ENCODE measurements at places on chromosomes 3 and 15. TPM values are rescaled to one million over a fixed set of nuclear protein-coding genes. Genes with fewer than 3 reads are reported as not detected.

LINGO1 gene
- total RNA-seq, result not detected

SLC12A1 gene
- not detected for total RNA-seq

C3orf49 gene
- not detected for total RNA-seq

CEP152 gene
- 32.0 TPM for total RNA-seq

C3orf85 gene
- total RNA-seq, result not detected

FBN1 gene
- total RNA-seq, result 1.0 TPM

LRRC3B gene
- total RNA-seq, result not detected

DCBLD2 gene
- 3.8 TPM for total RNA-seq

EPHA6 gene
- total RNA-seq, result not detected

ARPIN gene
- total RNA-seq, result not detected

STAB1 gene
- total RNA-seq, result 0.07 TPM

TMF1 gene
- total RNA-seq, result 35.9 TPM

WDR49 gene
- total RNA-seq, result 0.09 TPM

FAM98B gene
- 71.6 TPM for total RNA-seq

C3orf22 gene
- not detected for total RNA-seq

KIF15 gene
- 26.5 TPM for total RNA-seq

TRH gene
- total RNA-seq, result not detected

DNA sequence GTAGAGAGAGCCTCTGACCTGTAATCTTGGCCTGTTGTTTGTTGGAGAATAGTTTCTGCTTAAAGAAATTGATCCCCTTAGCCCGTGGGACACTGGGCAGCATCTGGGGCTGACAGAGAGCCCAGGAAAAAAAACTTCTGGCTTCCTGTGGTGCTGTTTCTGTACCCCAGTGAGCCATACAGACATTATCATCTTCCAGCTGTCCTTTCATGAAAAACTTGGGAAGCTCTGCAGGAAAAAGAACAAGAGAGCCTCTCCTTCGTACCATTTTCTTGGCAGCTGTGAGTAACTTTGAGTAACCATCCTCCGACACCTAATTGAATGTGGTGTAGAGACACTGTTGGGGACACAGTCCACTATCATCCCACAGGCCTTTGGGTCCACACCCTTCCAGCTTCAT is 333.0 kb downstream of the SHQ1 start:
- no peak overlapping the region for H3K27ac ChIP-seq
- H3K36me3 ChIP-seq, result no peaks in the 10 kb centered on the region
- no peak for DNase-seq
- H3K4me1 ChIP-seq, result peaks cover 10% of the 10 kb centered on the region
- H3K27me3 ChIP-seq, result no peaks in the 10 kb centered on the region

GRCh38 chr3:178439504-178439903 is 96.7 kb upstream of the KCNMB2 start:
- H3K4me3 ChIP-seq, result no peak overlapping the region
- no peaks in the 10 kb centered on the region for H3K36me3 ChIP-seq
- H3K4me1 ChIP-seq, result no peaks in the 10 kb centered on the region
- no peak overlapping the region for H3K27ac ChIP-seq

DNA sequence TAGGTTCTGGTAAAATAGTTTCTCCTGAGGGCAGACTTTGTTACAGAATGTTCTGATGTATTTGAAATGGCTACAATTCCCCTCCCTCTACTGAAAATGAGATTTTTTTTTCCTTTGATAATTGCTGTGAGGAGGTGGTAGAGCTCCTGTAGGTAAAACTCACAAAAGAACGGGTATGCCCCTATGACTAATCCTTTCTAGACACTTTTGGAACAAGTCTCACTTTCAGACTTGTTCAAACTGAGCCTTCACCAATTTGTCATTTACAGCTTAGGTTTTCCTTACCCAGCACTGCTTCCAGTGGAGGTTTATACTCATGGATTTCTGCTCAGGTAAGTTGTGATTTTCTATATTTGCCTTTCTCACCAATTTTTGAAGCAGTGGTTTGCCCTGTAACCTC is 115.6 kb downstream of the NLGN1 start:
- DNase-seq, result no peak
- no peaks in the 10 kb centered on the region for H3K4me1 ChIP-seq
- H3K4me3 ChIP-seq, result no peak overlapping the region

- peak overlapping the region; percentile 54 for H3K27ac ChIP-seq
- no peak overlapping the region for H3K4me3 ChIP-seq
- DNase-seq, result peak; percentile 94
- peaks cover 16% of the 10 kb centered on the region for H3K4me1 ChIP-seq
- H3K27me3 ChIP-seq, result peaks cover 7% of the 10 kb centered on the region
These were observed 4.2 kb downstream of the ACOX2 start for GRCh38 chr3:58532794-58533220.

- no peaks in the 10 kb centered on the region for H3K4me1 ChIP-seq
- DNase-seq, result no peak
- H3K4me3 ChIP-seq, result no peak overlapping the region
- H3K27me3 ChIP-seq, result no peaks in the 10 kb centered on the region
These were observed 201.0 kb upstream of the FEZF2 start for GRCh38 chr3:62574266-62574898.

- H3K27ac ChIP-seq, result peak overlapping the region; percentile 66
- H3K4me1 ChIP-seq, result peaks cover 53% of the 10 kb centered on the region
- peaks cover 23% of the 10 kb centered on the region for H3K36me3 ChIP-seq
These were observed 22.1 kb downstream of the PPCDC start for GRCh38 chr15:75045332-75046015.

GRCh38 chr15:66049353-66049752 is 180.1 kb downstream of the RAB11A start:
- no peaks in the 10 kb centered on the region for H3K4me1 ChIP-seq
- H3K36me3 ChIP-seq, result no peaks in the 10 kb centered on the region
- no peak overlapping the region for H3K4me3 ChIP-seq
- no peak for DNase-seq
- H3K27ac ChIP-seq, result no peak overlapping the region

- H3K27me3 ChIP-seq, result no peaks in the 10 kb centered on the region
- no peak overlapping the region for H3K4me3 ChIP-seq
- peak overlapping the region; percentile 69 for H3K27ac ChIP-seq
These were observed 101.7 kb upstream of the TP63 start for GRCh38 chr3:189529468-189529867.

- no peak overlapping the region for H3K4me3 ChIP-seq
- H3K27ac ChIP-seq, result no peak overlapping the region
- H3K4me1 ChIP-seq, result peaks cover 5% of the 10 kb centered on the region
- H3K36me3 ChIP-seq, result no peaks in the 10 kb centered on the region
- peaks cover 49% of the 10 kb centered on the region for H3K27me3 ChIP-seq
These were observed 138.8 kb downstream of the SMAD6 start for GRCh38 chr15:66840615-66841390.

GRCh38 chr3:13066834-13067233 is 6.4 kb downstream of the IQSEC1 start:
- no peaks in the 10 kb centered on the region for H3K27me3 ChIP-seq
- no peak overlapping the region for H3K4me3 ChIP-seq
- peak overlapping the region; percentile 15 for H3K27ac ChIP-seq
- H3K36me3 ChIP-seq, result peaks cover 6% of the 10 kb centered on the region
- H3K4me1 ChIP-seq, result peaks cover 41% of the 10 kb centered on the region

DNA sequence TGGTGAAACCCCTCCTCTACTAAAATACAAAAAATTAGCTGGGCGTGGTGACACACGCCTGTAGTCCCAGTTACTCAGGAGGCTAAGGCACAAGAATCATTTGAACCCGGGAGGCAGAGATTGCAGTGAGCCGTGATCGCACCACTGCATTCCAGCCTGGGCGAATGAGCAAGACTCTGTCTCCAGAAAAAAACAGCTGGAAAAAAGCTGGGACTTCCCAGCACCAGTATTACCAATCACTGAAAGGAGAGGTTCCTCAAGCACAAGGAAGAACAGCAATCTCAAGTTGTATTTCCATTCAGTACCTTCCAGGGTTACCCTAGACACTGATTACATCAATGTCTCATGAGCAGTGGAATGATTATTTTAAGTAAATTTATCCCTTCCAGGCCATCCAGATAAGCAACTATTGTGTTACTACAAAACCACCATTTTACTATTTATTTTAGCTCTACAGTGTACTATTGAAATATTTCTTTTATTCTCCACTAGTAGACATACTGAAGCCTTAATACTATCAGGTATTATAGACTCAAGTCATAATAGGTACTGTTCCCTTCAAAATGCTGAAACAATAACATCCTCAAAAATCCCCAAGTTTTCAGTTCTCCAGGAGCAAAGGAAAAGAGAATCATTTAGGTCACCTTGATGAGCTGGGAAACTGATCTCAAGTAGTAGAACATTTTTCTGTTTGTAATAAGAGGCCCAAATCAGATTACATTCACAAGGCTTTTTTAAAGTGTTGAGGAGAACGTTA is 54.8 kb upstream of the VGLL4 start:
- no peak overlapping the region for H3K4me3 ChIP-seq
- no peak overlapping the region for H3K27ac ChIP-seq
- H3K36me3 ChIP-seq, result no peaks in the 10 kb centered on the region

DNA sequence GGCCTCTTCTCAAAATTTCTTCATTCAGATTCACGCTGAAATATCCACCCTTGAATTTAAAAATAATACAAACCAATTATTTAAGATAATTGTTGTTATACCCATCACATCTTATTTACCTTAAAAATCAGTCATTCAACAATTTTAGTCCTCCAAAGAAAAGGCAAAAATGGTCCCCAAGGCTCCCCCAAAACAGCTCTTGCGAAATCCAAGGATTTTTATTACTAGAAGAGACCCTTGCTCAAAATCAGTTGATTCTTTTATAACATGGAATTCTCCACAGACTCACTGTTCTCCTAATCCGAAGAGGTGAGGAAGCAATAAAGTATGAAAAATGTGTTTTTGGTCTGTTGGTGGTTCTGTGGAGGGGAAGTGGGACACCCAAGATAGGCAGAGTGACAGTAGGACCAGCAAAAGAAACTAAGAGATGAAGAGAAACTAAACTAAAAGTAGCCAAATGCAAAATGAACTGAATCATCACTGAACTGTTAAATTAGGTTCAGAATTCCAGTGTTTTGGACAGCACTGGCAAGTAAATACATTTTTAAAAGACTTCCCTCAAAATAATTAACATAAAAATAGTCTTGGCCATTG is 19.1 kb upstream of the PLCH1 start:
- DNase-seq, result no peak
- H3K4me3 ChIP-seq, result no peak overlapping the region
- no peaks in the 10 kb centered on the region for H3K4me1 ChIP-seq
- H3K27ac ChIP-seq, result no peak overlapping the region
- no peaks in the 10 kb centered on the region for H3K36me3 ChIP-seq

DNA sequence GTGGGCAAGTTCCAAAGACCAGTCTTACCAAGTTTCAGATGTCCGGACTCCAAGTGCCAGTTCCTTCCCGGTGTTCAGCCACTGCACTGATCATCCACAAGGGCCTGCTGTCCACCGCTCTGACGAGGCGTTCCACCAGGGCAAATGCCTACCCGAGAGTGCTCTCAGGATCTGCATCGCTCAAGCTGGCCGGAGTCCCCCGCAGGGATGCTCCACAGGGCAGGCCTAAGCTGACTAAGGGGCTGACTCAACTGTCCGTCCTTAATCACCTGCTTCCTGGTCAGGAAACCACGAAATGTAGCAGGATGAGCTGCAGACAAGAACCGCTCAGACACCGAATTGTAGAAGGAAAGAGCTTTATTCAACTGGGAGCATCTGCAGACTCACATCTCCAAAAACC is 341.6 kb downstream of the KCNH8 start:
- H3K4me1 ChIP-seq, result no peaks in the 10 kb centered on the region
- DNase-seq, result no peak
- H3K27me3 ChIP-seq, result no peaks in the 10 kb centered on the region
- H3K27ac ChIP-seq, result no peak overlapping the region
- H3K4me3 ChIP-seq, result no peak overlapping the region

GRCh38 chr3:110384601-110385000 is 687.0 kb upstream of the NECTIN3 start:
- DNase-seq, result no peak
- H3K36me3 ChIP-seq, result no peaks in the 10 kb centered on the region
- H3K27ac ChIP-seq, result no peak overlapping the region

GRCh38 chr15:94312946-94313345 is 81.6 kb downstream of the MCTP2 start:
- peak; percentile 40 for DNase-seq
- peaks cover 25% of the 10 kb centered on the region for H3K4me1 ChIP-seq
- H3K4me3 ChIP-seq, result no peak overlapping the region
- no peaks in the 10 kb centered on the region for H3K27me3 ChIP-seq
- H3K27ac ChIP-seq, result no peak overlapping the region
- peaks cover 54% of the 10 kb centered on the region for H3K36me3 ChIP-seq

GRCh38 chr3:128932516-128933212 is 53.2 kb downstream of the ACAD9 start:
- no peak overlapping the region for H3K4me3 ChIP-seq
- no peak overlapping the region for H3K27ac ChIP-seq
- no peak for DNase-seq
- H3K4me1 ChIP-seq, result no peaks in the 10 kb centered on the region
- no peaks in the 10 kb centered on the region for H3K36me3 ChIP-seq

GRCh38 chr3:168820810-168821415 is 725.2 kb upstream of the GOLIM4 start:
- no peaks in the 10 kb centered on the region for H3K27me3 ChIP-seq
- no peaks in the 10 kb centered on the region for H3K4me1 ChIP-seq
- no peak overlapping the region for H3K27ac ChIP-seq
- H3K36me3 ChIP-seq, result no peaks in the 10 kb centered on the region
- H3K4me3 ChIP-seq, result no peak overlapping the region
- no peak for DNase-seq

DNA sequence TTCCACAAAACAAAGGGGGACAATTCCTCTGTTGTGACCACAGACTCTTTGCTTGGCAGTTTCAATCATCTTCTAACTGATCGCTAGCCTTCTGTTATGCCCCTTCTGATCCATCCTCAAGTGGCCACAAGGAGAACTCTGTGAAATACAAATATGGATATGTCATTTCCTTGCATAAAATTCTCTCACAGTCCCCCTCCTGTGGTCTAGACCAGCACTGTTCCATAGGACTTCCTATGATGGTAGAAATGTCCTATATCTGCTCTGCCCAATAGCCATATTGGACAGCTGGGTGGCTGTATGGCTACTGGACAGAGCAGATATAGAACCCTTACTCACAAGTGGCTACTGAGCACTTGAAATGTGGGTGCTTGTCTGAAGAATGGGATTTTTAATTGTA is 25.9 kb upstream of the SNRK start:
- H3K4me3 ChIP-seq, result no peak overlapping the region
- H3K27me3 ChIP-seq, result peaks cover 3% of the 10 kb centered on the region
- H3K36me3 ChIP-seq, result no peaks in the 10 kb centered on the region
- no peak overlapping the region for H3K27ac ChIP-seq
- no peak for DNase-seq
- peaks cover 10% of the 10 kb centered on the region for H3K4me1 ChIP-seq

- H3K4me3 ChIP-seq, result no peak overlapping the region
- no peaks in the 10 kb centered on the region for H3K36me3 ChIP-seq
- no peak for DNase-seq
These were observed 307.3 kb downstream of the ZIC4 start for GRCh38 chr3:147099076-147099475.

DNA sequence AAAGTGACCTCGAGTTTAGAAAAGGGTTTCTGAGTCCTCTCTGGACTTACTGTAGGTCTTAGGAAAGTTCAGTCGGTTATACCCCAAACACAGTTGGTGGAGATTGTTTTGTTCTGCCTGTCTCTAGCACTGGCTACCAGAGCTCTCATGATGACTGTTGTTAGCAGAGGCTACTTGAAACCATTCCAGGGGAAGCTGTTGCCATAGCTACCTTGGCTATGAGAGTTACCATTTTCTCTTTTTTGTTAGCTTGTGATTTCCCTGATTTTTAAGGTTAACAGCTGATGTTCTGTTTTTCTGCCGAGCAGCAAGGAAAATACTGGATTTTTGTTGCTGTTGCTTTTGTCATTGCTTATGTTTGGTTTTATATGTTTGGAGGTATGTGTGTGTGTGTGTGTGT is 26.7 kb downstream of the ABHD2 start:
- peak overlapping the region; percentile 75 for H3K27ac ChIP-seq
- H3K27me3 ChIP-seq, result no peaks in the 10 kb centered on the region
- DNase-seq, result no peak
- H3K36me3 ChIP-seq, result peaks cover 36% of the 10 kb centered on the region
- peaks cover 15% of the 10 kb centered on the region for H3K4me1 ChIP-seq

- no peak overlapping the region for H3K27ac ChIP-seq
- H3K36me3 ChIP-seq, result no peaks in the 10 kb centered on the region
- H3K4me1 ChIP-seq, result no peaks in the 10 kb centered on the region
- H3K27me3 ChIP-seq, result no peaks in the 10 kb centered on the region
These were observed 56.8 kb upstream of the KCNMB2 start for GRCh38 chr3:178479446-178479845.

Measured in activated CD4-positive, alpha-beta T cell treated with anti-CD3 and anti-CD28 coated beads, Interleukin-2, amount 10 ng/mL, durations not matched to agents 24 days and 14 days (primary cell).